ENCODE measurements at places on chromosomes 6 and 20.

DNA sequence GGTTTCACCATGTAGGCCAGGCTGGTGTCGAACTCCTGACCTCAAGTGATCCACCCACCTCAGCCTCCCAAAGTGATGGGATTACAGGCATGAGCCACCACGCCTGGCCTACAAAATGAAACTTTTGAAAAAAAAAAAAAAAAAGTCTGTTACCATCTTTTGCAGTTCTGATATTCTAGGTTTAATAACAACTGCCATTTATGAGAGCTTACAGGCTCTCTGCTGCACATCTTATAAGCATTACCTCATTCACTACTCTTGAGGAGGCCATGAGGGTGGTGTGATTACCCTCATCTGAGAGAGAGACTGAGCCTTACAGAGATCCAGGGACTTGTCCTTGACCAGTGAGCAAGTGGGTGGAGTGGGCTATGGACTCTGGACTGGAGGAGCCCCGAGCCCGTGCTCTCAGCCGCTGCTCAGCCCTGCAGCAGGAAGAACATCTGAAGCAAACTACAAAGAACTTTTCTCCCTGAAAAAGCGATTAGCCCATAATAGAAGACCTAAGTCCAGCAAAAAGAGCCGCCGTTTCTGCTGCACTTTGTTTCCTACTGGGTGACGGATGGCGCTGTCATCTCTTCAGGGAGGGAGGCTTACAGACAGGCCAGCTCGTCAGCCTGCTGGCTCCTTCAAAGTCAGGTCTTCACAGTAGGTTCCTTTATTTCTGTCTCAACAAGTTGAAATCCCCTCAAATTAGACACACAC, 119.8 kb upstream of the AKAP12 start:
- no peak for DNase-seq

DNA sequence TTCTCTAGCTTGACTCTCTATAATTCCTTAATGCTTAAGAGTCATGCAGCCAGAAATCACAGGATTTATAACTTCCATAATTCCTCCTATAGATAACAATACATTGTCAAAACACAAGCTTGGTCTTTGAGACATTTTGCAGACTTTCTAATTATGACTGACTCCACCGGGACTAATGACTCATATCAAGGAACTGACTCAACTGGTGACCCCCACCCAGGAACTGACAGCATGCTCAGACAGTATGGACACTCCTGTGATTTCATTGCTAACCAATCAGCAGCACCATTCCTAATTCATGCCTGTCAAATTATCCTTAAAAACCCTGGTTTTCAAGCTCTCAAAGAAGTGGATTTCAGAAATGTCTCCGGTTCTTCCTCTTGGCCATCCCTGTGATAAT, 670.5 kb upstream of the IMPG1 start:
- DNase-seq, result no peak

- no peak for DNase-seq
These were observed 10.7 kb downstream of the DLL1 start for GRCh38 chr6:170279977-170280688.

DNA sequence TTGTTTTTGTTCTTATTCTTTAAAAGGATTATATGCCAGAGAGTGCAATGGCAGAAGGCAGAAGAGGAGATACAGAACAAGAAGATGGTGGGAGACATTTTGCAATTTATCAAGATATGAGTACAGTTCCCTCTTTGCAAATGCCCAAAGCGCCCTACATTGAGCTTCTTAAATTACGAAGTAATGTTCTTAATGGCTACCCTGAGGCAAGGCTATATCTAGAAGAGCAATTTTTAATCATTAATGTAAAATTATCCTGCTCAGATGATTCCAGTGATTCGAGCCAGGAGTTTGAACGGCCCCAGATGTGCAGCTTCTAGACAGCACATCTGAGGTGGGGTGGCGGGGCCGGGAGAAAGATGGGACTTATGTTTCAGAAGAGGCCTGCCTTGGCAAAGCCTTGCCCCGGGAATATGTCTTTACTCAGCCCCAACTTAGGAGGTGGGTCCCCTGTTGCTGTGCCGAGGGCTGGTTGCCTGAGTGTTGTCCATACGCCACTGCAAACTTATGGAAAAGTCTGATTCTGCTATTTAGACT, 84.9 kb upstream of the MLN start:
- no peak for DNase-seq

DNA sequence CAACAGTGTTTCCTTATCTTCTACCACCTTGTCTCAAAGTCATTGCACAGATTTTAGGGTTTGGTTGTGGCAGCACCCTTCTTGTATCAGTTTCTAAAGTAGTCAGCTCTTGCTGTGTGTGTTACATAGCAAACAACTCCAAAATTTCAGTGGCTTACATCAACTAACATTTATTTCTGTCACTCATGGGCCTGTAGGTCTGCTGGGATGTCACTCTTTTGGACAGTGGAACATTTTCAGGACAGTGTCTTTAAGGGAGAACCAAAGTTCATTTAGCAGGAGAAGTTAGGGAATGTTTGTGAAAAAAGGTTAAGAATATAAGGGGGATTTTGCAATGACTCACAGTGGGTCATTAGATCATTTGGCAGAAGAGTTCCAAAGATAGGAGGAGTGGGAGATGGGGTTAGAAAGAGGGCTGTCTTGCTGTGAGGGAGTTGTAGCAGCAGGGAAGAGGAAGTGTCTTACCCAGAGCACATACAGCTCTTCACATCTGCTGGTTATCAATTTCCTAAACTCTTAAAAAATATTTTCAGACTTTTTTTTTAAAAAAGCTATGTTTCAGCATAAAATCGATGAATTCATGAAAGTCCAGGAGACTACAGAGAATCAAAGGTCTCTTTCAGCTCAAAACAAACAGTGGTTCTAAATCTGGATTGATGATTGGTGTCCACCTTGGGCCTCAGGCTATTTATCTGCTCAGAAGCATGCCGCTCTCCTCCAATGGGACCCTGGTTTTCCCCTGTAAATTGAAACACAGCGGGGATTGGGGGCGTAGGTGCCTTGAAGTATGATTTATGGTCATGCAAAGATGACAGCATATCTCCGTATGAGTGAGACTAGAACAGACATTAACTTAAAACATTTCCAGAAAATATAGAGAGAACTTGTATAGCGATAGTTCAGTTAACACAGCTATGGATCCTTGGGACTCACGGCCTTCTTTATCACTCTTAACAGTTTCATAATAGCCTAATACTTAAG, 117.3 kb downstream of the B3GAT2 start:
- no peak for DNase-seq

- DNase-seq, result peak; percentile 28
These were observed 20.7 kb downstream of the DYNLRB1 start for GRCh38 chr20:34536798-34537394.

DNA sequence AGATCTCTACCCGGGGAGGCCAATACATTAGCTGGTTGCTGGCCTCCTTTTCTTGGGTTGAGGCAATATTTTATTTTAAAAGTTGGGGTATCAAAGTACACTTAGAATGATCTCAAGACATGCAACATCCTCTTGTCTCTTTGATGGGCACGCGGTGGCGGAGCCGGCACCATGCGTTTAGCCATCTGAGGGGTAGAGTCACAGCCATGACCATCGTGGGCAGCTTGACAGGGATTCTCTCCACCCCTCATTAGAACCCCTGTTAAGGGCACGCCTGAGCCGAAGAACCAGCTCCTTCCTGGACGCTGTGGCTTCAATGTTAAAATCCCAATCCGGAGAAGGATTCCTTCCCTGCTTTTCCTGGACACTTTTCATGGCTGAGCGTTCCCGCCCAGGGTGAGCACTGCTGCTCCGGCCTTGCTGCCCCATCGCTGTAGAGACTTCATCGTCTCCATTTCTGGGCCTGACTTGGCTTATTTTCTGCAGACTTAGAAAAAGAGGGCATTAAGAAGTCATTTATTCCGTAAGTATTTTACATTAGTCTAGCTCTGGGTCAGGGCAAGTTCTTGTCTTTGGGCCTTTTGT, 142.7 kb upstream of the CDH4 start:
- no peak for DNase-seq

DNA sequence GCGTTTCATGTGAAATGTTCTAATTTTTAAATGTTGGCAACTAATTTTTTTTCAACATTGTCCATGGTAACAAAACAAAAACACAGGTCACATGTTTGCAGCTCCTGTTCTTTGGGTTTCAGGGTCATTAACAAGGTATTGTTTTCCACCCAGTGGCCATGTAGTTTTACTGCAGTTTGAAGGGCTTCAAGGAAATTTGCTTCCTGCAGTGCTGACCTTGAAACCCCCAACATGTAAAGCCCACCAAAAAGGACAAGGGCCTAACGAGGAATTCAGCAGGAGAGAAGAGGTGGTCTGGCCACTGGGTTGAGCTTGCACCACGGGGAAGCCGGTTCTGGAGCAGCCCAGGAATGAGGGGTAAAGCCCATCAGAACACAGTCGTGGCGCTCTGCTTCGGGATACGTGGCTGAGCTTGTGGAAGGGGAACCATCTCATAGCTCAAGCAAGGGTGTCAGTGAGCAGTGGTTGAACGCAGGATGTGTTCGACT, 13.9 kb upstream of the KLHL31 start:
- DNase-seq, result no peak

GRCh38 chr6:88734544-88734943, 228.9 kb downstream of the RNGTT start:
- no peak for DNase-seq

DNA sequence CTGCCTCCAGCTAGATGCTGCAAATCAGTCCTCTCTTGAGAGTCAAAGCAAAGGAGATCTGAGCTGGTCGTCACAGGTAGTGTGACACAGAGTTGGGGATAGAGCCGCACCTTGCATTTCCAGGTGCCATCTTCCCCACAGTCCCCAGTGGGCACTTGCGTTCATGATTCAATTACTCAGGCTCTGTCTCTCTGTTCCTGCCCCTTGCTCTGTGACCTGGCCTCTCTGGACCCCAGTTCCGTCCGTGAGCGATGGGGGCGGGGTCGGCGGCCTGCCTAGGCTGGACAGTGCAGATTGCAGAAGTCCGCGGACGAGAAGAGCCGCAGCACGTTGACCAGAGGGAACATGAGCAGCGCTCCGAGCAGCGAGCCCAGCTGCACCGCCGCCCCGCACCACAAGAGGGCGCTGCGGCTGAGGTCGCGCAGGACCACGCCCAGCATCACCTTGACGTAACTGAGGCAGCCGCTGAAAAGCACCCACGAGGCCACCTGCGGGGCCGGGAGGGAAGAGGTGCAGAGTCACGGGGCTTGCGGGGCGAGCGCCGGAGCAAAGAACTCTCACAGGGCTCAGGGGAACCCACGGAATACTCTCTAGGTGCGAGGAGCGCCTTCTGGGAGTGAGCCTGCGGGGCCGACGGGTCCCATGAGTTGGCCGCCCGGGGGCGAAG, 7.4 kb downstream of the SLC52A3 start:
- peak; percentile 10 for DNase-seq

DNA sequence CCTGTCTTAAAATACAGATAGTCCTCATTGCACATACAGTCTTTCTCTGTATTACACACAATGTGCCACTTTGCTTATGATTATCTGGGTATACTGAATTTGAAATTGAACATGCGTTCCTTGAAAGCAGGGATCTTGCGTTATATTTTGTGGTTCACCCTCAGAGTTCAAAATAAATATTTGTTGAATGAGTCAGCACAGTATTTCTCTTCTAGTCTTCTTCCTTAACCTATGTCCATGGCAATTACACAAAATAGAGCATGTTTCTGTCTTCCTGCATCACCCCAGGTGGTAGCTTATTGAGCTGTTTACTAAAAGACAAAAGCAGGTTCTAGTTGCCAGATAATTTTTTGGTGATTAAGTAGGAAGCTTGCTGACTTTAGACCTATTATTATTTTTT, 272.9 kb upstream of the FERMT1 start:
- DNase-seq, result no peak
